KBM-7 (cell line): ENCODE measurements at places on chromosomes 2 and 18.

DNA sequence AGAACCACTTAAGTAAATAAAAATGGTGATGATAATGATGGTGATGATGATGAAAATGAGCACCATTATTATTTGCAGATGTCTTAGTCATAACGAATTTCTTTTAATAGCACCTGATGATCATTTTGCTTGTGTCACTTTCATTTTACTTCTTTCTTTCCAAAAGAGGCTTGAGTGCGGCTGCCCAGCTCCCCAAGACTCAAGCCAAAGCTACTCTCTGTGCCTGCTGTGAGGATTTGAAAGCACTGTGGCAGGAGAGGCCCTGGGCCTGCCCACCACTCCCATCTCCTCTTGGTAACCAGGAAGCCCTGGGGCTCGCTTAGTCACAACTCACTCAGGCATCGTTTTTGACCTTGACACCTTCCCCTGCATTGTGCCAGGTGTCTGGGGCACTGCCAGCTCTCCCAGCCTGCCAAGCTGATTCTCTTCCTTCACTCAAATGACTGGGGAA is 41.2 kb downstream of the RPL37A start:
- no peak for DNase-seq

- DNase-seq: peak; percentile 29
Measured at GRCh38 chr2:231290321-231291015, 92.0 kb downstream of the ARMC9 start.

DNA sequence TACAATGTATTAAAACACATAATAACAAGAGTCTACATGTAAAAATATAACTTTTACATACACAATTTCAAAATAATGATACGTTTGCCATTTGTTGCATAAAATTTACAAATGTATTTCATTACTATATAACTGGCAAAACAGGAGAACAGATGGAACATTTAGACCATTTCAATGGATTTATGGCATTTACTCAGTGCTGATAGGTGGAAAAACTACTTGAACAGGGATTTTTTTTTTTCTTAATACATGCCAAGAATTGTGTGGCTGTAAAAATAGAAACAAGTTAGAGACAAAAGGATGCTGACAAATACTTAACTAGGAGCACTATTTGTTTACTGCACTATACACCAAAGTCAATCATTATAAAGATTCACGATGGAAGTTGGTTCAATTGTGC is 266.8 kb upstream of the CCDC68 start:
- no peak for DNase-seq

- no peak for DNase-seq
Measured at GRCh38 chr2:43467891-43468290, 127.9 kb downstream of the THADA start.

DNA sequence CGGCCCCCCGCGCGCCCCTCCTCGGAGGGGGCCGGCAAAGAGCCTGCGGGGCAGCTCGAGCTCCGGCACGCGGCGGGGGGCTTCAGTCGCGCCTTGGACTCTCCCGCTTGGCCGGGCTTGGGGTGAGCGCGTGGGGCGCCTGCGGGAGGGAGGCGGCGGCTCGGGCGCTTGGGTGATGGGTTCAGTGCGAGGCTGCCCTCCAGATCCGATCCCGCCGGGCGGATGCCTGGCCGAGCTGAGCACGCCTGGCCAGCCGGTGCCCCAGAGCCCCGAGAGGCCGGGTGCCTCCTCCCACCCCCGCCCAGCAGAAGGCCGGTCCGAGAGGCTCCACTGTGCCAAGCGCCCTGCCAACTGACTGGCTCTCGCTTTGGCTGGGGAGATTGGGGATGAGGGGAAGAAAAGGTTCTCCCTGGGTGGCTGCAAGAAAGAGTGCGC is 273 bp upstream of the NXPH2 start:
- no peak for DNase-seq
